ENCODE measurements at places on chromosomes 4 and X.

DNA sequence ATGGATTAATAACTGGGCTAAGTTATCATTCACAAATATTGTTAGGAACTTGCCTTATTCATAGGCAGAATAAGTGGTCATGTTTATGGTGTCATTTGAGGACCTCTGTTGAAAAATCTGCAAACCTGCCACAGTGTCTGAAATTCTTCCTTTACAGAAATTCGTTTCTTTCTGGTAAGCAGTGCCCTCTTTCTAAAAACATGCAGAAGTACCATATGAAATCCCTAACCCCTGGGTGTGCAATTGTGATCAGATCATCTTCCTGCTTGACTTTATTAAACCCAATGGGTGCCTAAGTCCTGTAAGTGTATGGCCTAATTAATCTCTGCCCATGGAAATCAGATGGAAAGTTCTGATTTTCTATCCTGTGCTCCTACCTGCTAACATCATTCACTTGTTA lies 4.4 kb upstream of the HTATSF1 start:
- no peak for DNase-seq

DNA sequence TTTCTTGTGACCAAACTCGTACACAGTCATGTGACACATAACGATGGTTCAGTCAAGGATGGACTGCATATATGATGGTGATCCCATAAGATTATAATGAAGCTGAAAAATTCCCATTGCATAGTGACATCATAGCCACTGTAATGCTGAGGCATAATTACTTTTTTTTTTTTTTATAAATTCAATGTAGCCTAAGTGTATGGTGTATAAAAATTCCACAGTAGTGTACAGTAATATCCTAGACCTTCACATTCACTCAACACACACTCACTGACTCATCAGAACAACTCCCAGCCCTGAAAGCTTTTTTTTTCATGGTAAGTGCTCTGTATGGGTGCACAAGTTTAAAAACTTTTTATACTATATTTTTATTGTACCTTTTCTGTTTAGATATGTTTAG lies 105.0 kb downstream of the AREG start:
- peak; percentile 57 for DNase-seq

- no peak for DNase-seq
Measured at GRCh38 chr4:108589961-108590360, 30.4 kb upstream of the RPL34 start.

DNA sequence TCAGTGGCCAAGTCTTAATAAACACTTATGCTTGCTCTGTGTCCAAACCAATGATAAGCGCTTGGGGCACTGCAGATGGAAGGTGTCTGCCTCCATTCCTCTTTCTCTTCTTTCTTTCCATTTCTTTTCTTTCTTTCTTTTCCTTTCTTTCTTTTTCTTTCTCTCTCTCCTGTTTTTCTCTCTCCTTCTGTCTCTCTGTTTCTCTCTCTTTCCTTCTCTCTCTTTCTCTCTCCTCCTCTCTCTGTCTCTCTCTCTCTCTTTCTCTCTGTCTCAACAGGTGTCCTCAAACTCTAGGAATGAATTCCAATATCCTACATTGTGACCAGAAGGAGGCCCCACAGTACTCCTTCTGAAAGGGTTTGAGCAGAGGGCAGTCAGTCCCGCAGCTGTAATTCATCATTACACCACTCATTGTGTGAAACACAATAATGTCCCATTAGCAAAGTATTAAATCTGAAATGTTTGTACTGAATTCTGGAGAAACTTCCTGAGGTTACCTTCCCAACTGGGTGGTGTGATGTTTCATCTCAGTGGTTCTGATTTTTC lies 66.5 kb upstream of the PAGE1 start:
- DNase-seq, result no peak

DNA sequence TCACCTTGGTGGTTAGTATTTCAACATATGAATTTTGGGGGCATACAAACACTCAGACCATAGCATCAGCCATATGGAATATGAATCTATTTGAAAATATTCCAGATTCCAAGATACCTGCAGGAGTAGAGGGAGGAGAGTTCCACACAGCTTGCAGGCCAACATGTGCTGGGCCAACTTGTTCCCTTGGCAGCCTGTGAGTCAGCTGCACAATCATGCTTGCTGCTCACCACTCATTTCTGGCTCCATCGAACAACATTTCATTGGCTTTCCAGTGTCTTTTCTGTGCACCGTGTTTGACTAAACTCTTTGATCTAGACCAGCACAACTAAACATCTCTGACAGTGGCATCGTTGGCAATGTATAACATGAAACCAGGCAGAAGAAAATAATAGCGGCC lies 282.5 kb upstream of the RASGEF1B start:
- no peak for DNase-seq

GRCh38 chr4:52019936-52020657 lies at the start of gene LRRC66:
Gene LRRC66 (minus strand): TSS chr4:52020363. CDS start chr4:52017613, 2,750 bp downstream.
- DNase-seq, result no peak

DNA sequence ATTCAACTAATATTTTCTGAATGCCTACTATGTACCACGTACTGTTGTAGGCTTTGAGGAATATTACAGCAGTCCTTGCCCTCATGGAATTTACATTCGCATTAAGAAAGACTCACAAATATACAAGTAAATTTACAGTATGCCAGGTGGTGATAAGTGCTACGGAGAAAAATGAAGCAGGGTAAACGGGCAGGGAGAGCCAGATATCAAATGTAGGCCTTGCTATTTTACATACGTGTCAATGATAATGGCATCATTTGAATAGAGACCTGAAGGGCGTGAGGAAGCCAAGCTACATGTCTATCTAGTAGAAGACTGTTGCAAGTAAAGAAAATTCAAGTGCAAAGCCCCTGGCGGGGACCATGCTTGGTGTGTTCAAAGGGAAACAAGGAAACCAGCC lies 65.2 kb downstream of the AMMECR1 start:
- DNase-seq, result no peak

GRCh38 chrX:69094977-69095669 lies 70.1 kb downstream of the PJA1 start:
- no peak for DNase-seq

DNA sequence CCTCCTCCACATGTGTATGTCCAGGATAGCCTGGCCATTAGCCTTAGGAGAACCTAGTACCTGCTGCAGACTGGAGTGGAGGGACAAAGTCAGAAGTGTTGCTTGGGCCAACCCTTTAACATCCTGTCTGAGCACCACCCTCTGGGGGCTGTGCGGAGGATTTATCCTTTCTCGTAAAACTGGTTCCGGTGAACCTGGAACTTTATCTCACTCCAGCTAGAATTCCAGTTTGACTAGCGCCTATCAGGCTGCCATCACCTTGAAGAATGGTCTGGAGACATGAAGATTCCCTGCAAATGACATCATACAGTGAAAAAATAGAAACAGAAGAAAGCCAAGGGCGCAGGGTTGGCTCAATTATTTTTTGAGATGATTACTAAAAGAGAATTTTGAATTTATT lies 4.0 kb downstream of the TCEAL8 start:
- DNase-seq, result no peak

DNA sequence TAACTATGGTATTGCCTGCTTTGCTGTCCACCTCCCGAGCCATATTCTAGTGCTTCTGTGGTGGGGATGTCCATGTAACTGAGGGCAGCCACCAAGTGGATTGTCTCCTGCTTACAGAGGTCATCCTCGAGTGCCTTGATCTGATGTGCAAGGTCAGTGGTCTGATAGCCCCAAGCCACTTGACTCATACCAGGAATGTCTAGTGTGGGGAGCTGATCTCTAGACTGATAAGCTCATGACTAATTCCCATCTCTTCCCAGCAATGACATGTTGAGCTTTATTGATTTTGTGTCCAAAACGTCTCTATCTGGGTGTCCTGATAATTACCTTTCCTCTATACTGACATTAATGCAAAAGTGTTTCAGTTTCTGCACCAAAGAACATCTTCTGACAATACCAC lies 168.4 kb upstream of the WDR1 start:
- DNase-seq, result no peak

GRCh38 chr4:75056277-75056676 lies 123.4 kb downstream of the PARM1 start:
- no peak for DNase-seq

- peak; percentile 80 for DNase-seq
Measured at GRCh38 chr4:76699751-76700310, 198.1 kb downstream of the SOWAHB start.

DNA sequence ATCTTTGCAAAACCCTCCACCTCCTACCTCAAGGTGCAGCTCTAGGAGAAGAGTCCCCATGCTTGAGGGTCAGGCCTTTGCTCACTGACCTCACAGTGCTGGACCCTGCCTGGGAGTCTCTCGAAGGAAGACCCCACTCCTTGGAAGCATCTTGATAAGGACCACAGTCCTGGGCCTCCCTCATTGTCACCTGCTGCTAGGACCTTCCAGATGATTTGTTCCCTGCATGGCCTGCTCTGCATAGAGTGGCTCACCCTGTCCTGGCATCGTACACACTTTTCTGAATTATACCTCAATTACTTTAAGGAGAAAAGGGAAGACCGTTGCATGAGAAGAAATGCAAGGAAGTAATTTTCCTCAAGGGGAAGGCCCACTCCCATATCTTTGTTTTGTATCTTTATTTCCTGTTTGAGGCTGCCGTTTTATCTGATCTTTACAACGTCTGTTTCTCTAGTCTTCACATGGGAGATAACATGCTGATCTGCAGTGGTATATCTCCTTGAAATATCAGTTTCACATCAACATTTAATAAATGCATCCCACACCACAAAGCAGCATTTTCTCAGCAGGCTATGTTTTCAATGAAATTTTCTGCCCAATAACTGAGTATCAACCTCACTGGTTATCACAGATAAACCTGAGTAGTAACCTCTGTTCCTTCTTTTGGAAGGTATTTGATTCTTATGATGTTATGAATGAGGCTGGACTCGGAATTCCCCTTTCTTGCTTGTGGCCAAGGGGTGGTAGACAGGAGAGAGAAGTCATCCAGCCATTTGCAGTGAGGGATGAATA lies 15.0 kb upstream of the AKAP17A start:
- DNase-seq, result no peak

DNA sequence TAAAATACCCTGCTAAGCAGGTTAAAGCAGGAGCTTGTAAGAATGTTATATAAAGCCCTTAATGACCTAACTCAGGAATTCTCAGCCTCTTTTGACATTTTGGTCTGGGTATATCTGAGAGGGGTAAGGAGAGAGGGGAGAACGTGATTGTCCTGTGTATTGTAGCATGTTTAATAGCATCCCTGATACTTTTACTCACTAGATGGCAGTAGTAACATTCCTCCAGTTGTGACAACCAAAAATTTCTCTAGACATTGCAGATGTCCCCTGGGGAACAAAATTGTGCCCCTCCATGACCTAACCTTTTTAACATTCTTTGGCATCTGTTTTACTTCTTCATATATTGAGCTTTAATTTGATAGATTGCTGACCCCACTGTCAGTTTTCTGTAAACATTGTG lies 17.9 kb downstream of the SMARCA5 start:
- DNase-seq, result no peak

GRCh38 chr4:145781351-145781750 lies 101.4 kb downstream of the C4orf51 start:
- DNase-seq, result no peak

- no peak for DNase-seq
Measured at GRCh38 chr4:16883806-16884205, 14.6 kb downstream of the LDB2 start.

DNA sequence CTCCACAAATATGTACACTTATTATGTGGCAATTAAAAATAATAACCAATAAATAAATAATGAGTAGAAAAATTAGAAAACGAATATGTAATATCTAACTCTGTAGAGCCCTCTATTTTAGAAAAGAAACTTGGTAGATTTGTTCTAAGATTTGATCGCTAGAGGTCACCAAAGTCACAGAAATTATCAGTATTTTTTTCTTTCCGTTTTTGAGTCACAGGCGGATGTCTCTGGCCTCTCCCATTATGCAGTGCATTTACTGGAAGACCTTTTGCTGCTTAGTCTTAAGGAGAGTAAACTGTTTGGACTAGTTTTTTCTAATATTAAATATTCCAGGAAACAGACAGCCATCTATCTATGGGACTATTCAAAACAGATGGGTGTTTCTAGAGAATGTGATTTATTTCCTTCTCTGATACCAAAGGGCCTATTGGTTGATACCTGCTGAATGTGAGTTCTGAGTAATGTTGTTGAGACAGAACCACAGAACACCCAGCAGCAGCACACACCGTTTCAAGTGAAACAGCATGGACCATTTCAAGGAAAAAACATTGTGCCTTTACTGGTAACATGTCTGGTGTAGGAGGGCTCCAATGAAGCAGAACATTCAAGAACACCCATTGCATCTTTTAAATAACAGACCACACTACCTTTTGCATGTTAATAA lies 34.0 kb upstream of the GYPA start:
- DNase-seq, result peak; percentile 74

DNA sequence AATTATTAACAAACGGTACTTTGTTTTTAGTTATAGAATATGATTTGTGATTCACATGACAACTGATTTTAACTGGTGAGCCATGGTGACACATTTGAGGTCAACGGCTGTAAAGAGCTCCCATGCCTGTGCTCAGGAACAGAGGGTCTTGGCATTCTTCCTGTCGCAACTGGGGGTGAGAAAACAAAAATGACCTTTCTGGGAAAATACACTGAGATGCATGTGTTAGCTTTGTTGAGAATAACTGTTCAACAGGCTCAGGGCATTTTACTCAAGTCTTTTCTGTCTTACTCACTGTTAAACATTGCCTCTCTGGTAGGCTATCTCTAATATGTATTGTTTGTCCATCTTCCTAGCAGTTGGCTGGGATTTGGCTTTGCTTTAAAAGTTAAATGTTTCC lies 57.1 kb upstream of the HPGD start:
- no peak for DNase-seq

DNA sequence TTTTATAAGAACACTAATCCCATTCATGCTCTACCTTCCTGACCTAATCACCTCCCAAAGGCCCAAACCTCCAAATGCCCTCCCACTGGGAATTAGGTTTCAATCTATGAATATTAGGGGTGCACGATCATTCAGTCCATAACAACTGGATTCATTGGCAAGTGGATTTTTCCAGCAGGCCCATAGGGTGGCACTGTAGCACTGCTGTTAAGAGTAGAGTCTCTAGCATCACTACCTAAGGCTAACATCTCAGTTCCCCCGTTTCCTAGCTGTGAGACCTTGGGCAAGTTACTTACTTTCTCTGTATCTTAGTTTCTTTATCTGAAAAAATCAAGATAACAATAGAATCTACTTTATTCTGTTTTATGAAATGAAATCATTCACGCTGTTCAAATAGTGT lies 315.8 kb downstream of the STIM2 start:
- DNase-seq, result peak; percentile 56

GRCh38 chr4:946517-947471 lies 14.5 kb downstream of the TMEM175 start:
- no peak for DNase-seq

GRCh38 chrX:25052798-25053534 lies 37.2 kb upstream of the ARX start:
- DNase-seq, result no peak

DNA sequence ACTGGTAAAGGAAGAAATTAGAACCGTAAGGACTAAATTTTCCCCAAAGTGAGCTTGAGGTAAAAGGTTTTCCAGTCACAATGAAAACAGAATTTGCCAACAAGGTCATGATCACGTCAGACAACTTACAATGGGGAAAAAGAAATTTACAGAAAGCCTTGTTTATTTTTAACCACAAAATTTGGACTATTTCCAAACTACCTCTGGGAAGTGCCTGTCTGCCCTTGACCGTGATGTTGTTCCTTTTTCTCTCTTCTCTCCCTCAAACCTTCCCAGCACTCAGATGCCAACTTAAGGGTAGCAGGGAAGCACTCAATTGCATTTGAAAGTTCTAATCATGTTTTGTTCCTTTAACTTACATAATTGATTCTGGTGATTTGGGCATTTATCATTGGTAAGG lies 32.5 kb downstream of the MEPE start:
- DNase-seq, result no peak

- no peak for DNase-seq
Measured at GRCh38 chr4:118807659-118808058, 28.3 kb downstream of the SEC24D start.

Measured in fibroblast of upper back skin (primary cell).